ENCODE measurements at places on chromosomes 5 and 9.

GRCh38 chr5:68891718-68892117 is 202.1 kb upstream of the SLC30A5 start:
- no peak for DNase-seq

DNA sequence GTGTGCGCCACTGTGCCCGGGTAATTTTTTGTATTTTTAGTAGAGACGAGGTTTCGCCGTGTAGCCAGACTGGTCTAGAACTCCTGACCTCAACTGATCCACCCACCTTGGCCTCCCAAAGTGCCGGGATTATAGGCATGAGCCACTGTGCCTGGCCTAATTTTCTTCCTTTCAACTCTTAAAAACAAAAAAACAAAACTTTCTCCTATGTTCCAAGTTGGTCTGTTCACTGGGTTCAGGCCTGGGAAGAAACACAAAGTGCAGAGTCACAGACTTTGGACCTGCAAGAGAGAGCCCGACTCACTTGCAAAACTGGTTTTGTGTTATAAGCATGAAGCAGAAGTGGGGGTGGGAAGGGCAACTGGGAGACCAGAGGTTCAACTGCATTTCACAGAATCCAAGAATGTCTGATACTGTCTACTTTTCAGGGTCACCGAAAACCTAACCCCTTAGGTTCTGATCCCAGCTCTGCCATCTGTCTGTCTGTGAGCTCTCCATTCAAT is 5.2 kb upstream of the HDHD3 start:
- DNase-seq, result no peak

DNA sequence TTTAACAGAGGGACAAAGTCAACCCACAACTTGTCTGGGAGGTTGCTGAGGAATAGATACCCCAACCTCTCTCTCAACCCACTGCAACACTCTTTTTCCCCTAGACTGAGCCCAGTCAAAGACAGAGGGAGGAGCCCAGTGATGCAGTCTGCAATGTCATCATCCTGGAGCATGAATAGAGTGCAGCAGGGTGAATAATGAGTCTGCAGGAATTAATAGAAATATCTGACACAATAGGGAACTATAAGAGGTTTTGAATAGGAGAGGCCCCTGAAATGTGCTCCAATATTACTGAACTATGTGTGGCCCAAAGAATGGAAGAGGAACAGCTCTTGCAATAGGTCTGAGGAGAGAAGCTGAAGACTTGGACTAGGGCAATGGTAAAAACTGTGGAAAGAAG is 59.1 kb downstream of the PDCD1LG2 start:
- DNase-seq, result no peak

DNA sequence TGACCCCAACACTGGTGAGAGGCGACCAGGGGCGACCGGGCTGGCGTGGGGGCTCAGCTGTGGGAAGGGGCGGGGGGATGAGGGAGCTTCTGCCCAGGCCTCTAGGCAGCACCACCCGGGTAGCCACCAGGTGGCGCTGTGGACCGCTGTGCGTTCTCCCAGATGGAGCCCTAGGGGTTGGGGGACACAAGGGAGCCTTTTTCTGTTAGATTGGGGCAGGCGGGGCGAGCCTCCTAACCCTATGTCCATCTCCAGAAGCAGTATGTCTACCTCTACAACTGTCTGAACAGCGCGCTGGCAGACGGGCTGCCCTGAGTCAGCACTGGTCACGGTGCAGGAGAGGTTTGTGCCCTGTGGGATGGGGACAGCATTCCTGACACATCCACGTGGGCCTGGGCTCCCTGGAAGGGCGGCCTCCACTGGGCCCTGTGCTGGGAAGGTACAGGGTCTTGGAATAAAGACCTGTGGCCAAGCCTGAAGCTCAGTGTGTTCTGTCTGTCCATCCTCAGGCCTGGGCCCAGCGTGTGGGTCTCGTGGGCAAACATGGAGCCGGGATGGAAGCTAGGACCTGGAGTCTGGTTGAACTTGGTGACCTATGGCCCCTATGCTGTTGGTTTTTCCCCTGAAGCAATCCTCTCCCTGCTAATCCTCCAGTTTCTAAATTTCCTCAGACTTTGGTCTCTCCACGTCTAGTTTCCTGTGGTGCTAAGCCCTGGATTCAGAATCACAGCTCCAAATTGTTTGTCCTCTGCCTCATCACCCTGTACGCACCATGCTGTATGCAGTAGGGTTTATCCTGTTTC is 23.1 kb upstream of the SPTLC1 start:
- DNase-seq, result peak; percentile 31

DNA sequence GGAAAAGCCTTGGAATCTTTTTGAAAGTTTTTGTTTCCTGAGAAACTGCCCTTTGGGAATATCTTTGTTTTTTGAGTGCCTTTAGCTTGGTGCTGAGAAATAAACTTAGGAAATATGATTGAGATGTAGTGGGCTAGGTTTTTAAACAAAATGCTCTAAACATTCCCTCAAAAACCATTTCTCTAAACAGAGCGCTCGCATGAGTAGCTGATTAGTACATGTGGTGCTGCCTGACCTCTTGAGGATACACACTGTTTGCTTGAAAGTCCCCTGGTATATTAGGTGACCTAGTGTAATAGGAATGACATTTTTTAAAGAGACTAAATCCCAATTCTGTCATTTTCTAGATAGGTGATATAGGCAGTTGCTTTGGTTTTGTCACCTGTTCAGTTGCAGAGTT is 132.3 kb downstream of the ADAMTSL1 start:
- no peak for DNase-seq

DNA sequence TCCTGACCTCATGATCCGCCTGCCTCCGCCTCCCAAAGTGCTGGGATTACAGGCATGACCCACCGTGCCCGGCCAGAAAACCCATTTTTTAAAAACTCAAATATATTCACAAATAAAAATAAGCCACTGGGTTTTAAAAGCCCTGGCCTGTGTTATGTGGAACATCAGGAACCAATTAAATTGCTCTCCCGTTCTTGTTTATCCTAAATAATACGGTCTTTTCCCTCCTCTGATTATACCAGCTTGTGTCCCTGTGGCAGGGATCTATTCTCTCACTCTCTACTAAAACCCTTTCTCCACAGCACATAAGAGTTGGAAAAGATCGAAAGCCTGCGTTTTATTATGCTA is 30.1 kb upstream of the LPAR1 start:
- no peak for DNase-seq

- DNase-seq, result no peak
These were observed 210.6 kb downstream of the AUH start for GRCh38 chr9:91150998-91151717.

DNA sequence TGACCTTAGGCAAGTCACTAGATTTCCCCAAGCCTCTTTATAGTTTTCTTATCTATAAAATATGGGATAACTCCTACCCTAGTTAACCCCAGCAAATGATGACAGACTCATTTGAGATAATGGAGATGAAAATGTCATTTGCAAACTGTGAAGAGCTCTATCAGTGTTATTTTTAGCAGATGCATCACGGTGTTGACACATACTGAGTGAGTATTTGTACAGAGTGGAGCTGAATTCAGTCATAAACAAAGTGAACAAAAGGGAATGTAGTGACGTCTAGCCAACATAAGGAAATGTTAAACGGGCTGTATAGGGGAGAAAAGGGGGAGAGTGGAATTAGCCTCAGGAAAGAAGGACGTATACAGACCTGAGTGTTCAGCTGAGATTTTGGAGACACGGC is 75.9 kb downstream of the NMUR2 start:
- no peak for DNase-seq

- DNase-seq, result no peak
These were observed 71.5 kb upstream of the ELL2 start for GRCh38 chr5:96033116-96033515.

- DNase-seq, result no peak
These were observed 43.9 kb downstream of the NSA2 start for GRCh38 chr5:74810915-74811314.

Measured in stimulated activated CD8-positive, alpha-beta memory T cell treated with anti-CD3 and anti-CD28 coated beads, Interleukin-7, amount 100 ng/mL, for 1 hour (primary cell).